Activated CD4-positive, alpha-beta T cell treated with anti-CD3 and anti-CD28 coated beads, Interleukin-2, amount 10 ng/mL, durations not matched to agents 24 days and 14 days (primary cell): ENCODE measurements at places on chromosomes 1 and 21.
A peak's percentile ranks its signal among the peaks of the same experiment; 100 is the strongest.

DNA sequence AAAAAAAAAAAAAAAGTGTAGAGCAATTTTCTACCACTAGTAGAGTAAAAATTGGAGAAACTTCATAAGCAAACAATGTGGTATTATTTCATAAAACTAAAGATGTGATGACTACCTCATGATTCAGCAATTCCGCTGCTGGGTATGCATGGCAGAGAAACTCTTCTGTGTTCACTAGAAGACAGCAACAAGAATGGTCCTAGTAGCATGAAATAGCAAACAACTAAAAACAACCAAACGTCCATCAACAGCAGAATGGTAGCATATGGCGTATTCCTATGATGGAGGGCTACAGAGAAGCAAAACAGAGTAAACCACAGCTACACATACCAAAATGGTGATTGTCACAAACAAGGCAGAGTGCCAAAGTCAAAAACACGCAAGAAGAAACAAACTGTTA, 18.9 kb downstream of the HTR1D start:
- H3K27ac ChIP-seq: no peak overlapping the region
- H3K4me3 ChIP-seq: no peak overlapping the region
- H3K4me1 ChIP-seq: no peaks in the 10 kb centered on the region
- H3K36me3 ChIP-seq: no peaks in the 10 kb centered on the region
- peaks cover 10% of the 10 kb centered on the region for H3K27me3 ChIP-seq

GRCh38 chr21:37631319-37632117, 264.9 kb downstream of the DYRK1A start:
- no peak overlapping the region for H3K27ac ChIP-seq
- H3K4me3 ChIP-seq: no peak overlapping the region
- peaks cover 31% of the 10 kb centered on the region for H3K27me3 ChIP-seq
- no peak for DNase-seq
- H3K36me3 ChIP-seq: no peaks in the 10 kb centered on the region

DNA sequence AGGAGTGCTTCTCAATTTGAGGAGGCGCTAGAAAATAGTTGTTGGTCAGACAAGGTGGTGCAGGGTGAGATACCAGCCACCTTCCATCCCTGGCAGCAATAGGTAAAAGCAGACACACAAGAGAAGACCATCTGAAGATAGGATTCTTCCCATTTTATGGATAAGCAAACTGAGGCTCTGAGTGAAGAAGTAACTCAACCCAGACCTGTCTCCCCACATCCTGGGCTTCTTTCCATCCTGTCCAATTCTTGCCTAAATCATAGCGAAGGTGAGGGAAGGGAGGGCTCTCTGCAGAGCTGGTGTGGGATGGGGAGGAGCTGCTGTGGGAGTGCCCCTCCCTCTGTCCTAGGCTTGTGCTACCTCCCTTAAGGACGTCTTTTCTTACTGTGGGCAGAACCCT, 11.3 kb upstream of the KDF1 start:
- peaks cover 7% of the 10 kb centered on the region for H3K4me1 ChIP-seq
- no peak overlapping the region for H3K27ac ChIP-seq
- H3K4me3 ChIP-seq: no peak overlapping the region
- H3K27me3 ChIP-seq: peaks cover 9% of the 10 kb centered on the region
- H3K36me3 ChIP-seq: no peaks in the 10 kb centered on the region

DNA sequence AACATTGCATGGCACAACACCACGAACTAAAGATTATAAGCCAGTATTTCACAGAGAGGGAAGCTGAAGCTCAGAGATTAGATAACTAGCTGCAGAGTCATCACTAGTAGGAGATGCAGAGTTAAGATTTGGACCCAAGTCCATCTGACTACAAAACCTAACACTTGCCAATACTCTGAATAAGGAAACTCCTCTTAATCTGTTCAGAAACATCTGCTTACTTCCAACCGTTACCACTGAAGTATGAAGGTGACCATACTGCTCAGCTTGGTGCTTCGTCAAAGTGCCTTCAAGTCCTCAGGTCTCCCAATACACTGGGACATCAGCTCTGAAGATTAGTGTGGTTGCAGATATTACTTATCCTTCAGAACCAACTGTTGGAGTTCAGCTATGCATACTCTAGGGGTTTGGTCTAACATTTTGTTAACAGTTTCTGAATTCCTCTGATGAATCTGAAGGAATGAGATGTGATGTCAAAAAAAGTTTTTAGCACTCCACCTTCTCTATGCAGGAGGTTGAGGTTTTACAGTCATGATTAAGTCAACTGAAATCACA, 179.6 kb downstream of the TPR start:
- H3K27ac ChIP-seq: no peak overlapping the region
- no peaks in the 10 kb centered on the region for H3K4me1 ChIP-seq
- H3K27me3 ChIP-seq: peaks cover 17% of the 10 kb centered on the region
- H3K36me3 ChIP-seq: no peaks in the 10 kb centered on the region
- DNase-seq: no peak
- H3K4me3 ChIP-seq: no peak overlapping the region

- peak; percentile 73 for DNase-seq
- H3K36me3 ChIP-seq: peaks cover 5% of the 10 kb centered on the region
- H3K27me3 ChIP-seq: peaks cover 2% of the 10 kb centered on the region
- H3K4me3 ChIP-seq: peak overlapping the region; percentile 95
- peaks cover 44% of the 10 kb centered on the region for H3K4me1 ChIP-seq
These were observed 3.3 kb upstream of the IRF2BP2 start for GRCh38 chr1:234613128-234613875.

- no peak for DNase-seq
- H3K36me3 ChIP-seq: peaks cover 60% of the 10 kb centered on the region
- H3K27ac ChIP-seq: no peak overlapping the region
- peak overlapping the region; percentile 100 for H3K4me3 ChIP-seq
- H3K4me1 ChIP-seq: peaks cover 32% of the 10 kb centered on the region
These were observed 2.0 kb upstream of the UBE2G2 start for GRCh38 chr21:44803651-44804050.

DNA sequence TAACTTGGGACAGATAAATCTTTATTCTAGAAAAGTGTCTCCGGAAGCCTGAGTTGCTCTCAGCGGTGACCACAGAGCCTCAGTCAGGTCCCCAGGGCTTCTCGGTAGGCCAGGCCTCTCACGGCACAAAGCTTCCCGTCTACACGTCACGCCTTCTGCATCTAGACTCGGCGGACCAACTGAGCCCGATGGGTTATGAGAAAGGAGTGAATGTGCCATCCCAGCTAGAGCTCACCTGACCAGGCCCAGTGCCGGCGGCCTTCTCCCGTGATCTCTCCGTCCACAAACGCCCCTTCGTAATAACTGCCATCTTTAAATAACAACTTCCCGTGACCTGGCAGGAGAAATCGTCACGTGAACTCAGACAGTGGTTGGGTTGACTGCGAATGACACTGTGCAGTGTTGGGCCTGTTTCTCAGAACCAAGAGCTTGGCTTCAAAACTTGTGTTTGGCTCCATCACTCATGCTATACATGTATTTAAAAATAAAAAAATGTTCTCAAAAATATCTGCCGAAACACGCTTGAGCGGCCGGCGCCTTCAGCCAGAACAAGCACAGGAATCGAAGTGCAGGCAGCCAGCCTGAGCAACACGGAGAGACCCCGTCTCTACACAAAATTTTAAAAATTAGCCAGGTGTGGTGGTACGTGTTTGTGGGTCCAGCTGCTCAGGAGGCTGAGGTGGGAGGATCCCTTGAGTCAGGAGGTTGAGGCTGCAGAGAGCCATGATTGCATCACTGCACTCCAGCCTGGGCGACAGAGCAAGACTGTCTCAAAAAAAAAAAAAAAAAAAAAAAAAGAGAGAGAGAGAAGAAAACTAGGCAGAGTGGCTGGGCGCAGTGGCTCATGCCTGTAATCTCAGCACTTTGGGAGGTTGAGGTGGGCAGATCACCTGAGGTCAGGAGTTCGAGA, 3.1 kb downstream of the MORN1 start:
- H3K4me1 ChIP-seq: peaks cover 16% of the 10 kb centered on the region
- no peak for DNase-seq
- H3K27me3 ChIP-seq: no peaks in the 10 kb centered on the region
- no peak overlapping the region for H3K27ac ChIP-seq
- no peak overlapping the region for H3K4me3 ChIP-seq

DNA sequence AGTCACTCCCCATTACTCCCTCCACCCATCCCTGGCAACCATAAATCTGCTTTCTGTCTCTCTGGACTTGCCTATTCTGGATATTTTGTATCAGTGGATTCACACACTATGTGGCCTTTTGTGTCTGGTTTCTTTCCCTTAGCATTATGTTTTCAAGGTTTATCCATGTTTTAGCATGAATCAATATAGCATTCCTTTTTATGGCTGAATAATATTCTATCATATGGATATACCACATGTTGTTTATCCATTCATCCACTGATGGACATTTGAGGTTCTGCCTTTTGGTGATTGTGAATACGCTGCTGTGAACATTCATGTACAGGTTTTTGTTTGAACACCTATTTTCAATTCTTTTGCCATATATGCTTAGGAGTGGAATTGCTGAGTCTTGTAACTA, 140.4 kb downstream of the ZMYM4 start:
- H3K4me1 ChIP-seq: no peaks in the 10 kb centered on the region
- no peak for DNase-seq
- no peak overlapping the region for H3K27ac ChIP-seq
- H3K36me3 ChIP-seq: peaks cover 25% of the 10 kb centered on the region

GRCh38 chr1:54475357-54475881, 69.2 kb upstream of the SSBP3 start:
- H3K4me1 ChIP-seq: peaks cover 25% of the 10 kb centered on the region
- no peak overlapping the region for H3K27ac ChIP-seq
- peak overlapping the region; percentile 35 for H3K4me3 ChIP-seq
- no peaks in the 10 kb centered on the region for H3K36me3 ChIP-seq
- peak; percentile 74 for DNase-seq

DNA sequence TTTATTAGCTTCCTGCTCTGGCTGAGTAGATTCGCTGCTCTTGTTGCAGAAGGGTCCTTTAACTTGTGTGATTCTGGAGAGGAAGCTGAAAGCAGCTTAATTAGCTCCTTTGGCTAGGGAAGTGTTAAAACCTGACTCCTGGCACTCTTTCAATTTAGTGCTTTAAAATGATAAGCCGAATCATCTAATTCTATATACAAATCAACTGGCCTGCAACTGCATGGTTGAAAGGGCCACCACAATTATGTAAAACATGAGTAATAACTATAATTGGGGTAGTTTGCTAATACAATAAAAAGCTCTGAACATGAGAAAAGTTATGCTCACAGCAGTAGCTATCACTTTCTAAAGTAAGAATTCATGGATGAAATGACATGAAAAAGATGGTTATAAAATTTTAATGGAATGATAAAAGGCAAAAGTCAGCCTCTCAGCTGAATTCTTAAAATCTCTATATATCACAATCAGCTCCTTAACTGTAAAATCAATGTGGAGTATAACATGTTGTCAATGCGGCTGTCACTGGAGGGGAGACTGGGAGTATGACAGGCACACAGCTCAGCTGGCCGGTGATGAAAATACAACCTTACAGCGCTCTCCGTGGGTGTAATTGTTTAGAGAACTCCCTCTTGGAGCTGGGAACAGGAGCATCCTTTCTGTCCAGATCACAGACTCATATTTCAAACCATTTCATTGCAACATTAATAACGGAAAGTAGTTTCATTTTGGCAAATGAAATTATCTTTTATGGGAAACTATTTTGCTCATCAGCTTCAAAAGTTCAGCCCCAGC, 324.4 kb downstream of the KCTD3 start:
- H3K4me1 ChIP-seq: no peaks in the 10 kb centered on the region
- H3K27me3 ChIP-seq: no peaks in the 10 kb centered on the region
- no peak overlapping the region for H3K27ac ChIP-seq
- DNase-seq: no peak

- H3K4me1 ChIP-seq: peaks cover 19% of the 10 kb centered on the region
- H3K4me3 ChIP-seq: no peak overlapping the region
These were observed 7.6 kb upstream of the CTTNBP2NL start for GRCh38 chr1:112388436-112388835.

GRCh38 chr21:41322496-41323382, 6.1 kb downstream of the FAM3B start:
- H3K27me3 ChIP-seq: peaks cover 26% of the 10 kb centered on the region
- H3K4me3 ChIP-seq: no peak overlapping the region
- H3K36me3 ChIP-seq: no peaks in the 10 kb centered on the region
- H3K4me1 ChIP-seq: peaks cover 3% of the 10 kb centered on the region
- H3K27ac ChIP-seq: no peak overlapping the region

- H3K27ac ChIP-seq: no peak overlapping the region
- no peaks in the 10 kb centered on the region for H3K27me3 ChIP-seq
- no peak overlapping the region for H3K4me3 ChIP-seq
These were observed 36.8 kb downstream of the AHDC1 start for GRCh38 chr1:27567146-27567526.

GRCh38 chr1:67401443-67401842, 28.8 kb downstream of the SERBP1 start:
- DNase-seq: no peak
- no peak overlapping the region for H3K27ac ChIP-seq
- no peaks in the 10 kb centered on the region for H3K27me3 ChIP-seq
- H3K36me3 ChIP-seq: peaks cover 57% of the 10 kb centered on the region

DNA sequence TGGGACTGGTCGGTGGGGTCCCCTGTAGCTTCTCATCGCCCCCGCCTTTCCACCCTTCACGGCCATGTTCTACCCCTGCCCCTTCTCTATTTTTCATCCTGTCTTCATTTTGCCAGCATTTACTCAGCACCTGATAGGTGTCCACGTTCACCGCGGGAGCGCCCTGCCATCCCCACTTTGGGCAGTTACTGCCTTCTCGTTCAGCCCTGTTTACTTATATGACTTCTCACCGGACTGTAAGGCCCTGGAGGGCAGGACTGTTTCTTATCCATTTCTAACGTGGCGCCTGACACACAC, 380 bp downstream of the MFN2 start:
- no peak for DNase-seq
- H3K36me3 ChIP-seq: peaks cover 26% of the 10 kb centered on the region
- no peaks in the 10 kb centered on the region for H3K27me3 ChIP-seq
- peaks cover 26% of the 10 kb centered on the region for H3K4me1 ChIP-seq
- peak overlapping the region; percentile 82 for H3K27ac ChIP-seq
- H3K4me3 ChIP-seq: peak overlapping the region; percentile 85

DNA sequence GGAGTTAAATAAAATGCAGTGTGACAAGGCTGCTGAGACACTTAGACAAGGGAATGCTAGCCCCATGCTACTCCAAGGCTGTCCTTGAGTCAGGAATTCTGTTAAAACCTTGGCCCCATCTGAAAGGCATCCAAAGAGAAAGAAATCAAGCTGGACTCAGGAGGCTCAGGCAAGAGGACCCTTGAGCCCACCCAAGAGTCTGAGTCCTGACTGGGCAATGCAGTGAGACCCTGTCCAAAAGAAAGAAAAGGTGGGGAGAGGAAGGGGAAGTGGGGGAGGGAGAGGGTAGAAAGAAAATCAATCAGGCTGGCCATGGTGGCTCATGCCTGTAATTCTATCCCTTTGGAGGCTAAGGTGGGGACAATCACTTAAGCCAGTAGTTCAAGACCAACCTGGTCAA, 26.7 kb downstream of the CLSTN1 start:
- no peak overlapping the region for H3K27ac ChIP-seq
- no peak overlapping the region for H3K4me3 ChIP-seq
- no peaks in the 10 kb centered on the region for H3K27me3 ChIP-seq
- peaks cover 16% of the 10 kb centered on the region for H3K36me3 ChIP-seq
- DNase-seq: no peak

DNA sequence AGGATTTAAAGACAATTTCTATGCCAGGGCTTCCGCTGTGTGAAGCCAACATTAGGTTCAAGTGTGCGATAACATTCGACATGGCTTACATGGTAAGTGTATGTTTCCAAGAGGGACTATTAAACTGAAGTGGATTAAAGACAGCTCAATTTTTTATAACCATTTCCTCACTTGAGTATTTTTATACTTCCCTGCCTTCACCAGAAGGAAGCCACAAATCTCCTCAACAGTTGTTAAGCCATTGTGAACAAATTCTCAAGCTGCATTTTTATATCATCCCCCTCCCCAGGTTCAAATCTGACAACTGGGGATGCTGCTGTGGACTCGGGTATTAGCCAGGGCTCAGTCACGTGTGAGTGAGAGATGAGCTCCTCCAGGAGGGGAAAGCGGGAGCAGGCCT, 116.3 kb downstream of the RHOU start:
- no peak for DNase-seq
- no peak overlapping the region for H3K4me3 ChIP-seq
- no peaks in the 10 kb centered on the region for H3K4me1 ChIP-seq
- no peak overlapping the region for H3K27ac ChIP-seq
- H3K27me3 ChIP-seq: peaks cover 27% of the 10 kb centered on the region
- H3K36me3 ChIP-seq: no peaks in the 10 kb centered on the region
